OCI-LY7 (cell line): ENCODE measurements at places on chromosomes 6 and 20.

DNA sequence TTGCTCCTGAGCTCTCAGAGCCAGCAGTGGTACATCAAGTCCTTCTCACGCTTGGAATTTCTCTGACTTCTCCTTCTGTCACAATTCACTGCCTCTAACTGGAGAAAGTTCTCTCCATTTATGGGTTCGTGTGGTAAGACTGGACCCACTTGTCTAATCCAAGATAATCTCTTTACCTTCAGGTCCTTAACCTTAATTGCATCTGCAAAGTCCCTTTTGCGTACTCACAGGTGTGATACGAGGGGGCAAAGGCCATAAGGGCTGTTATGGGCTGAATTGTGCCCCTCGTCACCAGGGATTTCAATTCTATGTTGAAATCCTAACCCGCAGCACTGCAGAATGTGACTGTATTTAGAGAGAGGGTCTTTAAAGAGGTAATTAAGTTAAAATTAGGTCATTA, 27.5 kb upstream of the TBC1D22B start:
- no peak for DNase-seq

DNA sequence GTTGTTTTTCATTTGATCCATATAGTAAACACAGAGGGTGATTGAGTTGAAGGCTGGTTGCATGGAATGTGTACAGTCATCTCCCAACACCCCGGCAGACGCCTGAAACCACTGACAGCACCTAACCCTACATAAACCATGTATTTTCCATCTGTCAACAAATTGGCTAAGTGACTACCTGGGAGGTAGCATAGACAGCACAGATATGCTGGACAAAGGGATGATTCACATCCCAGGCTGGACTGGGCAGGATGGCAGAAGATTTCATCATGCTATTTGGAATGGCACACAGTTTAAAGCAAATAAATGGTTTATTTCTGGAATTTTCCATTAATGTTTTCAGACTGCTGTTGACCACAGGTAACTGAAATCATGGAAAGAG, 4.4 kb upstream of the VIP start:
- no peak for DNase-seq

GRCh38 chr6:119446115-119446554, 96.6 kb upstream of the MAN1A1 start:
- no peak for DNase-seq

DNA sequence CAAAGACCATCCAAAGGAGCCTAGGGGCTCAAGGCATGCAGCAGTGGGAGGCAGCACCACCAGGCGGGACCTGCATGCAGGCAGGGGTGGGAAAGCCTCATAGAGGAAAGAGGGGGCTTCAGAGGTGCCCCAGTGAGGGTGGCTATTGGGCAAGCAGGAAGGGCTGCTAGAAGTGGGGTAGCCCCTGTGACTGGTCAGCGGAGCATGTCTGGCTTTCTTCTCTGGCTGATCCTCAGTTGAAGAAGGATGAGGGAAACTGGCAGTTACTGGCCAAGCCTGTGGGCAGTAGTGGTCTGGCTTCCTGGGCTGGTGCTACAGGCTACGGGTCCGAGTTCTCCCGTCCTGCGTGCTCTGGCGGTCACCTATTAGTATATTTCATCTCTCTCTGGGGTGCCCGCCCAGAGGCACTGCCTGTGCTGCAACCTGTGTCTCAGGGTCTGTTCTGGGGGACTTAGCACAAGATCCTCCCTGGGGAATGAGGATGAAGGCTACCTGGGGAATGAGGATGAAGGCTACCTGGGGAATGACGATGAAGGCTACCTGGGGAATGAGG, 35.9 kb upstream of the CST7 start:
- no peak for DNase-seq

- DNase-seq = no peak
These were observed 61.0 kb upstream of the SCGN start for GRCh38 chr6:25590986-25591385.

DNA sequence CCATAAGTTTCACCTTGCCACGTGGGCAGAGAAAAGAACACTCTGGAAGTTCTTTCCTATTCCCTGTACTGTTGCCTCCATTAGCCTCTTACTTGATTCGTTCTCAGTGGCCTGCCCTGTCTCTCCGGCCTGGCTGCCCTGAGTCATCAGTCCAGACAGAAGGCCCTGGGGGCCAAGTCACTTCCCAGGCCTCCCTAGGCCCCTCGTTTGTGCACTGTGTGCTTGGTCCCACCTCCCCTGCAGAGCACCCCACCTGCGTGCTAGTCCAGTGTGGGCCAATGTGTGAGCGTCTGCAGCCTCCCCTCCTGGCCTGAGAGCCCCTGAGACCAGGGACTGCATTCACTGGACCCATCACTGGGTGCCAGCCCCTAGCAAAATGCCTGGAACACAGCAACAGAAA, 191.2 kb upstream of the RREB1 start:
- no peak for DNase-seq

- DNase-seq = no peak
These were observed 34.8 kb upstream of the BAG2 start for GRCh38 chr6:57137350-57137749.

DNA sequence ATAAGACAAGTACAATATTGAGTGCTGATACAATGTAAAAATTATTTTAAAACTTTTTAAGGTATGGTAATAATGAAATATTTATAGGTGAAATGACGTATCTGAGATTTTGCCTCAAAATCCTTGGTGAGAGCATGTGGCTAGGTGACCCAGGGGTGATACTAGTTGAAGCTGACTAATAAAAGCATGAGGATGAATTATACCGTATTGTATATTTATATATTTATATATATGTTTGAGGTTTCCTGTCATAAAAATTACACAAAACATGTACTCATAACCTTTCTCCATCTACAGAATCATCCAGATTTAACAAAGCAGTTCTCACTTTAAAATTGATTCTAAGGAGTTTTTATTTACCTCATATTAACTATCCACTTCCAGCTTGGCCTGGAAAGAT, 358.1 kb downstream of the CDKAL1 start:
- no peak for DNase-seq

GRCh38 chr6:3803627-3804468, 45.3 kb upstream of the FAM50B start:
- DNase-seq = no peak

- no peak for DNase-seq
These were observed 6.5 kb downstream of the EYS start for GRCh38 chr6:65700561-65700960.

- no peak for DNase-seq
These were observed 44.0 kb downstream of the PAK5 start for GRCh38 chr20:9794831-9795230.

- DNase-seq = no peak
These were observed 93.8 kb upstream of the RNF217 start for GRCh38 chr6:124868481-124868880.

GRCh38 chr6:37514837-37515236, 15.1 kb upstream of the CCDC167 start:
- no peak for DNase-seq

- DNase-seq = no peak
These were observed 29.8 kb downstream of the EPM2A start for GRCh38 chr6:145705561-145705960.

GRCh38 chr20:14830466-14830865, 493.1 kb upstream of the FLRT3 start:
- no peak for DNase-seq

- DNase-seq = no peak
These were observed 121.2 kb upstream of the BTN3A2 start for GRCh38 chr6:26243752-26244151.

DNA sequence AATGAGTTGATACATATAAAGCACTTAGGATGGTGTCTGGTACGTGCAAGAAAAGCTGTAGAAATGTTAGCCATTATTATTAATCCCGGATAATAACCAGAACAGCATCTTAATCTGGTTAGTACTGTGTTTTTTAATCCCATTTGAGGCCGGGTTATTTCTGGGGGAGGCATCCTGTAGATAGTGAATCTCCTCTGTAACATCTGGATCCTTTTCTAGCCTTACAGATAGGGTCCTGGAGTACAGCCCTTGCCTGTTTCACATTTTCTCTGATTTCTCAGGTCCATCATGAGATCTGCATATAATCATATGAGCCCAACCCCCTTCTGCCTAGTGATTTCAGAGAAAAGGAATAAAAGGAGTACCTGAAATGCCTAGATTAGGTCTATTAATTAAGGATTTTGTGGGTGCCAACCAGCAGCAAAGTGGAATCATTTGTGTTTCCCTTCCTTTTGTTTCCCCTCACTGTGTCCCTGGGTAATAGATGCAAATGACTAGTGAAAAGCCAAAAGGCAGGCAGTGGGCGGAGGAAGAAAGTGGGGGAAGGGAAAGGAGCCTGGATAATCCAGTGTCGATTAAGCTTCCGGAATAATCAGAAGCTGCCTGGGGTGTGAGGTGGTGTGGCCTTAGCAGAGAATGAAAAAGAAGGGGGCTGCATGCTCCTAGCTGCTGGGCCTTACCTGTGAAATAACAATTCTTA, 88.9 kb downstream of the SOBP start:
- DNase-seq = no peak

DNA sequence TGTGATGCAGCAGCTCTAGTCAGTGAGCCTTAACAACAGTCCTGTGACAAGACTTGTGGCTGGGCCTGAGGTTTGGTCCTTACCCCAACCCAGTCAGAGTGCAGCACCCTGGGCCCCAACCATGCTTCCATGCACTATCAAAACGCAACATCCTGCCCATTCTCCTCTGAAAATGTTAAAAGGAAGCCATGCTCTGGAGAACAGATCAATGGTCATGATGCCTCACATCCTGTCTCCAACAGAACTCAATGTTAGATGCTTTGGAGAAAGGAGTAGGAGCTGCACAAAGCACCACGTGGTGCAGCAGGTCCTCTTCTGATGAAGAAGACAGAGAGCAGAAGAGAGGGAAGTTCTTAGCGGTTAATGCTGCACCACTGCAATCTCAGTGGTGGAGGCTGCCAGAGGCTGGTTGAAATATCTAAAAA, 41.9 kb downstream of the TRAM2 start:
- DNase-seq = peak; percentile 36

DNA sequence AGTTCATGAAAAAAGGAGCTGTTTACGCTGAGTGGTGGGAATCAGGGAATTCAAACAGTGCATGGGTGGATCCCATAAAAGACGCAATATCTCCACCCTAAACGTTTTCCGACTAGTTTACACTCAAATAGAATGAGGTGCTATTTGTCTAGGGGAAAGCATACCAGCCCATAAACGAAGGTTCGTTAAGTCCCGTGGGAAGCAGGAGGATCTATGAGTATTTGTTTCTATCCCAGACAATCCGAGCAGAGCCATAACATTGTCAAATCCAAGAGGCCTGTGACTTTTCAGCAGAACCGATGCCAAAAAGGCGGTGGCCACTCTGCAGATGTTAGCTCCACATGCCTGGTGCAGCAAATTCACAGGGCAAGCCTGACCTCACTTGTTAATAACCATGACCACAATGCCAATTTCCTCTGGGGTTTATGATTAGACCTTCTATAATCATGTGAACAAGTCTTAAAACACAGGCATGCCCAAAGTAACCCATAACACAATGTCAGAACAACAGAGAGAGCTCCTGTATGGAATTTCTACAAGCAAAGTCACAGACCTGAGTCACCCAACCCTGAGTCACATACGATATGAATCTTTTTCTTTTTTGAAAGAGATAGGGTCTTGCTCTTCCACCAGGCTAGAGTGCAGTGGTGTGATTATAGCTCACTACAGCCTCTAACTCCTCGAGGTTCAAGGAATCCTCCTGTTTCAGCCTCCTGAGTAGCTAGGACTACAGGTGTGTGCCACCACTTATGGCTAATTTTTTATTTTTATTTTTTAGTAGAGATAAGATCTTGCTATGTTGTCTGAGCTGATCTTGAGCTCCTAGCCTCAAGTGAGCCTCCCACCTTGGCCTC, 123.3 kb downstream of the KIF13A start:
- no peak for DNase-seq

GRCh38 chr20:40679184-40679583, 9.9 kb downstream of the MAFB start:
- no peak for DNase-seq

GRCh38 chr6:75272145-75272840, 12.3 kb downstream of the TMEM30A start:
- no peak for DNase-seq

DNA sequence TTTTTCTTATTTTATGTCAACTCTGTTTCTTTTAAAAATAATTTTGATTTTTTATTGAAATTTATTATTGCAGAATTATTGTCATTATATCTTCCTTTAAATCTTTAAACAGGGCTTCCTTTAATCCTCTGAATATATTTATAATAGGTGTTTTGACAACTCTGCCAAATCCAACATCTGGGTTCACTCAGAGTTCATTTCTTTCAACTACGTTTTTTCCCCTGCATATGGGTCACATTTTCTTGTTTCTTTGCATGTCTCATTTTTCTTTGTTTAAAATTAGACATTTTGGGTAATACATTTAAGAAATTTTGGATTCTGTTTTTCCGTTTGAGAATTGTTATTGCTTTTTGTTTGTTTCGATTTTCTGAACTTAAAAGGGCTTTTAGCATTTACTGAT, 655.1 kb upstream of the CITED2 start:
- no peak for DNase-seq

GRCh38 chr20:43379239-43379917, 78.3 kb upstream of the SRSF6 start:
- DNase-seq = no peak

- DNase-seq = no peak
These were observed 166.5 kb downstream of the VEGFA start for GRCh38 chr6:43936476-43936875.

- no peak for DNase-seq
These were observed 2.6 kb downstream of the SKIC2 start for GRCh38 chr6:31961616-31962015.

GRCh38 chr20:57473246-57474048, 51.5 kb downstream of the CTCFL start:
- DNase-seq = peak; percentile 93

DNA sequence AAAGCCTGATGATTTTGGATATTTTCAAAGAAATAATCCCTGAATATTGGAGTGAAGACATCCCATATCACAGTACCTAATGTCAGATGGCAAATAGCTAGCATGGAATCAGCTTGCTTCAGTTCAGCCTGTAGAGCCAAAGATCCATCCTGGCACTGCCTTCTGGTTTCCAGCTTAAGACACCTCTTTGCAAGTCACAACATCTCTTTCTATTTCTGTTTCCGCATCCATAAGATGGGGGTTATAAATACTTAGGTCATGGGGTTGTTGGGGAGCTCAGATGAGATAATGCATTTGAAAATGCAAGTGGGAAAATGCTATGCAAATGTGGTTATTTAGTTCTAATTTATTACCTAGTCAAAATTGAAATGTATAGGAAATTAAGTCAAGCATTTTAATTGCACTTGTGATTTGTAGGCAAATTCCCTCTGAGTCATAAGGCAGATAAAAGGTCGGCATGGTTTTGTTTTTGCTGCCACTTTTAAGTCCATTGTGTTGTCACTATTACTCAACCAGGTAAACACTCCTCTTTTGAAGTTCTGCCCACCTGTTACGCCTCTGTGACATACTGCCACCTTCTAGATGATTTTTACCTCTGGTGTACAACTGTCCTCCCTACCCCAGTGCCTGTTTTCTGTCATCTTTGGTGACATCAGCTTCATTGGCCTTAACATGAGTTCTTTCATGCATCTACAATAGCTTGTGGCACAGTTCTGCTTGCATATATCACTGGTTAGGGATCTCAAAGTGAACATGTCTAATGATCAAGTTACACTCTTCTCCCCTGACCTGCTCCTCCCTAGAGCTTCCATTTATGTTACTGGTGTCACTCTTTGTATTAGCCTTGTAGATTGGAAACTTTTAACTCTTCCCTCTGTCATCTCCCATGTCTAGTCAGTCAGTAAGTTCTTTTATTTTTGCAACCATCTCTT, 96.6 kb downstream of the CDKAL1 start:
- no peak for DNase-seq

- DNase-seq = no peak
These were observed 40.2 kb downstream of the PPP1R3G start for GRCh38 chr6:5125152-5126006.
